Non-pigmented ciliary epithelial cell (primary cell): ENCODE measurements at places on chromosomes 5 and 9.
A peak's percentile ranks its signal among the peaks of the same experiment; 100 is the strongest.

- no peak for DNase-seq
Observed at GRCh38 chr9:81798606-81799005, 109.3 kb upstream of the TLE1 start.

GRCh38 chr5:32406650-32407049, 37.9 kb downstream of the ZFR start:
- no peak for DNase-seq

DNA sequence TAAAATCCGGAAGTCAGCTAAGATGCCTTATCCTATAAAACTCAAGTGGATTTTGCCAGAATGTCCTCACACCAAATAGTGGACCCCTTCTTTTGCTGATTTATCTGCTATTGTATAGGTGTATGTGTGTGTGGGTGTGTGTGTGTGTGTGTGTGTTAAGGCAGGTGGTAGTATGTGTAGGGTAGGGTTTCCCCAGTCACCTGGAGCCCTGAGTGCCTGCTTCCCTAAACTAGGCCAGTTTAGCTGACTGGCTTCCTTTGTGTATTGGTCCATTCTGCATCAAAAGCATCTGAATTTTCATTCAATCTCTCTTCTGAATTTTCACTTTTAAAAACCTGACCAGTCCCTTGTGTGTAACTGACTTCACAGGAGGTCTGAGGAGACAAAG, 42.2 kb upstream of the LCP2 start:
- DNase-seq: no peak

GRCh38 chr9:138040446-138041430, 163.2 kb downstream of the CACNA1B start:
- no peak for DNase-seq

GRCh38 chr9:31916591-31917241, 467.7 kb upstream of the ACO1 start:
- DNase-seq: no peak

DNA sequence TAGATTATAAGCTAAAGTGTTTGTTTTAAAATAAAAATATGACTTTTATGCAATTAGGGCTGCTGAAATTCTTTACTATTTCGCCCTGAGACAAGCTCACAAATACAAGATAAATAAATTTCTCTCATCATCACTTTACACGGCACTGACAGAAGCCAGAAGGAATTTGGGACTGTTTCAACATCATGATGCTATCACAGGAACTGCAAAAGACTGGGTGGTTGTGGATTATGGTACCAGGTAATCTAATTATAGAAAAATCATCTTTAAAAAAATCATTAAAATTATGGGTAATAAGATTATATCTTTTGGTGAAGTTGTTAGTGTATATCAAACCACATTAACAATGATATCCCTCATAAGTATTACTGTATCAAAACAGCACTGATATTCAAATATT, 95.0 kb downstream of the MAN2A1 start:
- DNase-seq: no peak

GRCh38 chr9:98430535-98431292, 175.3 kb upstream of the TBC1D2 start:
- no peak for DNase-seq

DNA sequence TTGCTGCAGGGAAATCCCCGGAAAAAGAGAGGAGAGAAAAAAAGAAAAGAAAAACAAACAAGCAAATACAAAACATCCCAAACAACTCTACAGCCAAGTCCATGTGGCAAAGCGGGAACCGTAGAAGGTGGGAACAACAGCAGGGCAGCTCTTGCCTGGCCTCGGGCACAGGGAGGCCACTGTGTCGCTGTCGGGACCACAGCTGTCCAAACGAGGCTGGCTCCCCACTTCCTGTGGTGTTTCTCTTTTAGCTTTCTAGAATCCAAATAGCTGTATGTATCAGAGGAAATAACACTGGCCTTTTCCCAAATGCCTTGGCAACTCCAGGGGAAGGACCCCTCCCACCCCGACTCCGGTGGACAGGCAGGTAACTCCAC, 41.6 kb upstream of the EQTN start:
- DNase-seq: no peak

DNA sequence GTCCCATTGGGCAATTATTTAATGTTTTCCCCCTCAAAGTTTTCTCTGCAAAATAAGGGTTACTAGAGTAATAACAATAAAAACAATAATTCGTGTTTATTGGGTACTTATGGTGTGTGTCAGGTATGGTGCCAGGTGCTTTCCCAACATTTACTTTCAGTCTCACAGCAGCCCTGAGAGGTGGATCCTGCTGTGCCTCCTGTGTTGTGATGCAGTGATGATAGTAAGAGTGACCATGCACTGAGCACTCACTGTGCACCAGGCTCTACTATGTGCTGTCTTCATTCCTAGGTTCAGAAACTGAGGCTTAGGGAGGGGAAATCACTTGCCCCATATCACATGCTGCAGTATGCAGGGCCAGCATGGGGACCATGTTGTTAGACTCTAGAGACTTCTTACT, 15.5 kb downstream of the OTULINL start:
- DNase-seq: no peak

GRCh38 chr5:149438711-149439132, 59.6 kb upstream of the IL17B start:
- no peak for DNase-seq

GRCh38 chr5:39107350-39107749, 33.2 kb upstream of the RICTOR start:
- DNase-seq: no peak

DNA sequence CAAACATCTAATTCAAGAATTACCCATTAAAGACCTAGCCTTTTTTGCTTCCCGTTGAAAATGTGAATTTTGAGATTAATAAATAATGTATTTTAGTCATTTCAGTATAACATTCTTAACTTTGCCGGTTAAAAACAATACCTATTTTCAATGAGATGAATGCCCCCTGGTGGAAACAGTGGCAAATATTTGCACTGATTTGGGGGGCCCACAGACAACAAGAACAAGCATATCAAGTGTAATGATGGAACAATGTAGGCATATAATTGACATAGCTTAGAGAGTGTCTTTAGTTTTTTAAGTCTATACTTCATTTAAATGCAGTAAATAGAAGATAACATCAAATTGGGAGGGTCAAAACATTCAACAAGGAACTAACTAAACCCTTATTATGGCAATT, 111.9 kb downstream of the NTRK2 start:
- no peak for DNase-seq

DNA sequence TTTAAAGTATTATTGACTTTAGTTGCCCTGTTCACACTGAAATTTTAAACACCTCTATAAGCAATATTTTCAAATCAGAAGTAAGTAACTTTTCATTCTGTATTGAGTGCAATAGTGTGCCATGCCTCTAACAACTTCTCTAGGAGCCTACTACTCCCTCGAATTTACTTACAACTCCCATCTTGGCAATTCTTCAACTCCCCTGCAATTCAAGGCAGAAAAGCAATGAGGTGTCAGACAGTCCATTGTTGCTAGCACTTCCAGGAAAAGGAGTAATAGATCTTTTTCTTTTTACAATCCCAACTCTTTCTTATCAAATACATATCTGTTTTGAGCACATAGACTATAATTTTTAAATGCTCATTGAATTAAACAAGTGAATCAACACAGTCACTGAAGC, 222.7 kb upstream of the PUM3 start:
- DNase-seq: no peak

DNA sequence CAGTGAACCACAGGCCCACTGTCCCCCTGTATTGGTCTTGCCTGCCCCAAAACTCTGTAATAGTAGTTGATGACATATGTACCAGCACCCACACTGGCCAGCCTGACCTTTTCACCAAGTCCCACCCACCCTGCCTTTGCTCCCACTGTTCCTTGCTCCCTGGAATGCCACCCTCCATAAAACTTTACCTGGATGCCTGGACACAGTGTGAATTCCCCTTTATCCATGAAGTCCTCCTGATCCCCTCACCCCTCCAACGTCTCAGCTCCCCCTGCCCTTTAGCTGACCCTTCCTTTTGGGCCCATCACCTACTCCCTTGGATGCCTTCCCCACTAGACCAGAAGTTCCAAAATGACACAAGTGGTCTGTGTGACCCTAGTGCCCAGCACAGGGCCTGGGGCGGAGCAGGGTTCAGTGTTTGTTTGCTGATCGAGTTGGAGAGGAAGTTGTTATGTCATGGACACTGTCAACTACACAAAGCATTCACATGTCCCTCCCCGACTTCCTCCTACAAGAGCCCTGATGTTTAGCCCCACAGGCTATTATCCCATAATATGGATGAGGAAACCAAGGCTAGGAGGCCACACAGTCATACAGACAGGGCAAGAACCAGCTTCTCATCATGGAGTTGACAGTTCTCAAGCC, 16.1 kb downstream of the AMBP start:
- DNase-seq: no peak

DNA sequence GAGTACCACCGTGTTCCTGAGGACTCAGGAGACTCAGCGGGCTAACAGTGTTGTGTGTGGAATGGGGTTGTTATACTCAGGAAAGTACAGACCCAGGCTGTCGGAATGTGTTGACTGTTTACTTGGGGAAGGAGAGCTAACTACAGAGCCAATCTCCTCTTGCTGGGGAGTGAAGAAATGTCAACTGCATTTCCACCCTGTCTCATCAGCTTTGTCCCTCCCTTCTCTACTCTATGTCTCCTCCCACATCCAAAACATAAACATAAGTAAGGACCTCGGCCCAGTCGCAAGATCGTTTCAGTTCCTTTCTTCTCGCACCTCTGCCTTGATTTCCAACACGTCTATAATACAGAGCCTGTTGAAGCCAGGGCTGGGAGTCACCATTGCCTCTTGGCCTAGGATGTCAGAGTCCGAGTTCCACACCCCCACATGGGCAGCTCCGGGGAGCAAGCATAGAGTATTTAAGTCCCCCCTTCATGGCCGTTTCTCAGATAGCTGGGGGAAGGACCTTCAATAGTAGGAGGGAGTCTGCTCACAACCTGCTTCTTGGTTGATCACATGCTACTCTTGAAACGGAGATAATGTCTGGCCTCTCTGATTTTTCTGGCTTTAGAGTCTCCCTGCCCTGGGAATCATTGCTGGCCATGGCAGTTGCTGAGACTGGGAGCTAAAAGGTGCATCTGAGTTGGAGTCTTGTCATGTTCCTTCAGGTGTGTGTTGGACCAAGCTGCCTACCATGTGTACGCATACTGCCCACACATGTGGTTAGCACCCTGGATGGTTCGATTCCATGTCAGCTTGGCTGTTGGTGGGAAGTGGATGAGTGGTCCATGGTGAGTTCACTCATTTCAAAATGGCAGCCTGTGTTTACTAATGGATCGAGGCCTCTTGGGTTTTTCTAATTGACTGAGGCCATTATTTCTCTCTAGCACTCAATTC, 147.3 kb downstream of the MTX3 start:
- DNase-seq: no peak

- DNase-seq: no peak
Observed at GRCh38 chr9:87494970-87495471, 2.6 kb upstream of the DAPK1 start.

DNA sequence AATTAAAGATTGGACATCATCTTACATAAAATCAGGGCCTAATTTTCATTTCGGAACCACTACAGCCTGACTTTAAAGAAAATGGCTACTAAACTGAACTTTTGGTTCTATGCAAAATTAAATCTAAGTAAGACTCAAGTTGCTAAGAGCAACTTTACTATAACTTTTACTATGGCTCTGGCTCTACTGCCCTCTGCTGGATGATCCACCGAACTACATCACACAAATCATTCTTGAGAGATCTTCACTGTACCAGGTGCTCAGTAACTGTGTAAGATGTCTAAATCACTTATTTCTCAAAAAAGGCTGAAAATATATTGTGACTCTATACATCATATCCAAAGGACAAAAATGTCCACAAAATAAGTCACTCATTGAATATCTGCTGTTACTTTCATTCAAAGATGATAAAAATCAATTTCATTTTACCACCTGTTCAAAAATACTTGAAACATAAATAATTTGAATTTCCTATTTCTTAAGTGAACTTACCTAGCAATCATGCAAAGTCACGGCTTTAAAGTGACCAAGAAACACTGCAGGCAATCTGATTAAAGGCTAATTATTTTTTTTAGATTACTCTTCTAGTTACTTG, 13.5 kb downstream of the MOCS2 start:
- peak; percentile 35 for DNase-seq

DNA sequence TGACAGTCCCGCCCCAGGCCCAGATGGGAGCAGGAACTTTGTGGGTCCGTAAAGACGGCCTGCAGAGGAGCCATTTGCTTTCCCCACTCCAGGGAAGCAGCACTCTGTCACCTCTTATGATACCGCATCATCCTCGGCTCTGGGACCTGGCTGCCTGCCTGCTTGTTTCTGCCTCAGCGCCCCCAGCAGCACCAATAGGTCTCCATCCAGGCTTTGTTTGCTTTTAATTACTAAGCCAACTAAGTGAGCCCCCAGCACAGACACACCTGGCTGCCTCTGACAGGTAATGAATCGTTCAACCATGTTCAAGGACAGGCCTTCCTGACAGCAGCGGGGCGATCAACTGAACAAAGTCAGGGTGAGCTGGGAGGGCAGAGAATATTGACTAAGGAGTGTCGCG, 141.4 kb downstream of the C5orf15 start:
- DNase-seq: no peak

GRCh38 chr9:33797837-33798236, 2.5 kb downstream of the PRSS3 start:
- no peak for DNase-seq

GRCh38 chr5:172943906-172944305, 15.3 kb upstream of the RPL26L1 start:
- DNase-seq: no peak
